ENCODE measurements at places on chromosomes 2 and 18.

DNA sequence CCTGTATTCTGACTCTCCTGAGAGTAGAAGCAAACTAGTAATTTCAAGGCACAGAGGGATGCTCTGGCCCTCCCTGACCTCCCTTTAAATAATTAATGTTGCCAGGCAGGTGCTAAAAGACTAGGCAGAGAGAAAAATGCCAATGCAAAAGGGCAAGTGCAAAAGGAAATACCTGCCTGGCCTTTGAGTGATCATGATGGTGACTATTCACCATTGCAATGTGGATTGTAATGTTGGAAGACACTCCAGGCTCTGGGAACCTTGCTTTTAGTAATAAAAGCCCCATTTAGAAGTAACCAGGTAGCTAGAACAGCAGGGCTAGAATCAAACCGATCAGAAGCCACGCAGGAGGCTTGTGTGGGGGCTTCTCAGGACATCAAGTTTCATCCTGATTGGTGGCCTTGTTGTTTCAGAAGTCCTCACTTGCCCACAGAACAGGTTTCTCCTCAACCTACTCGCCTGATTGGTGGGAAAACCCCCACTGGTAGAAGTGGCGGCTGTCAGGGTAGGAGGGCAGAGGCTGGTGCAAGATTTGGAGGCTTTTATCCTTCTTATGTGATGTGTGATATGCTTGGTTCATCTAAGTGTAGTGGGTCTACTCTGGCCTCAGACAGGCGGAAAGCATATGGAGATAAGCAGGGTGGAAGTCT lies 16.0 kb upstream of the CHRNA1 start:
- no peak for DNase-seq

GRCh38 chr2:233974530-233975071 lies 57.4 kb downstream of the TRPM8 start:
- no peak for DNase-seq

- no peak for DNase-seq
These were observed 33.5 kb downstream of the AOX1 start for GRCh38 chr2:200619279-200619678.

DNA sequence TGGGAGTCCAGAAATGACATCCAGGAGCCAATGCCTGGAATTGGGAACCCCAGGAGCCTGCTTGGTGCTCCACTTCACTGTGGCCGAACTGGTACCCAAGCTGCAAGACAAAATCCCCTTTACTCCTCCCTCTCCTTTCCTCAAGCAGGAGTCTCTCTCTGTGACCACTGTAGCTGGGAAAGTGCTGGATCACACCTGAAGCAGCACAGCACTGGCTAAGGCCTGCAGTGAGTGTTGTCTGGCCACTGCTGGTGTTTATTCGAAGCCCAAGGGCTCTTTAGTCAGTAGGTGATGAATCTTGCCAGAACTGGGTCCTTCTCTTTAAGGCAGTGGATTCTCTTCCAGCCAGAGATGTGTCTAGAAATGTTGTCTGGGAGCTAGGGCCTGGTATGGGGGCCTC lies 26.4 kb downstream of the STPG4 start:
- DNase-seq, result no peak
